ENCODE measurements at places on chromosomes 7 and 10.

DNA sequence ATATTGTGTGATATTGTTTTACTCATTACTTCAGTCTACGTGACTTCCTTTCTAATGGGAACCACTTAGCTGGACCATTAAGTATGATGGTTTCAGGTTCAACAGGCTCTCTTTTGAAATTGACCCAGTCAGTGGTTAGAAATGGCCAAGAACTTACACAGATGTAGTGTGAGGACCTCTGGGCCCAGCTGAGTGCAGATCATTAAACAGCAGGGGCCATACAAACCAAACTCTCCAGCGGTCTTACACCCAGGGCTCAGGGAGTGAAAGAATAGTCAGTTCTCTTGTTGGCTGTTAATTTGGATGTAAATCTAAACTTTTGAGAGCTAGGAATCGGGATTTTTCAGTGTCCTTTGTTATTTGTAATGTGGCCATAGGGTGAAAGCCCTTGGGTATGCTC, 107.3 kb downstream of the CELF2 start:
- DNase-seq = no peak

DNA sequence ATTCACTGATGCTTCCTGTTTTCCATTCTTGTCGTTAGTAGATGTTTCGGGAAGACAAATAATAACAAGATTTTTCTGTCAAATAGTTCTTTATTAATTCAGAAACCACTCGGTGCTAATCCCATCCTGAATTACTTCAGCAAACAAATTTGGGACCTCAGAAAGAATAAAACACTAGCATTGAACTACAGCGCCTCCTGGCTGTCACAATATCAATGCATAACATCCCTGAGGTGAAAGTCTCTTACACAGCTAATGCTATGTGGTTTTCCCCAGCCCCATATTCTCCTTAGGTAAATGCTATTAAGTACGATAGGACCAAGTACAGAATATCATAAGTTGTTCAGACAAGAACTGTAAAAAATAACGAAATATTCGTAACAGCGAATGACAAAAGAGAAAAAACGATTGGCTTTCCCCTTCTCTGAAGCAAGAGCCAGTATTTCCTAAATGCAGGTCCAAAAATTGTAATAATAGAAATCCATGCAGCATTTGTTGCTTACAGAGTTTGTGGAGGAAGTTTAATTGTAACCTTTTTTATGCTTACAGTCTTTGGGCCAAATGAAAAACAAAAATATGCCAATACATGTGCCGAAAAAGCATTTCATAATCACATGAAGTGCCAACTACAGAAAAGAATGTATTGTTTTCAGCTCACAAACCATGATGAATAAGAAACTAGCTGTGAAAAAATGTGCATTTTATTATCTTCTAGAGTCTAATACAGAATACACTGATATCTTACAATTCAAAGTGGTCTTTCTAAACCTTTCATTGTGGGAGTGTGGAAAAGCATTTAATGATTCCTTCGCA, 47.3 kb downstream of the MYPN start:
- DNase-seq = peak; percentile 23

GRCh38 chr7:158473221-158473620, 114.4 kb downstream of the PTPRN2 start:
- DNase-seq = no peak

DNA sequence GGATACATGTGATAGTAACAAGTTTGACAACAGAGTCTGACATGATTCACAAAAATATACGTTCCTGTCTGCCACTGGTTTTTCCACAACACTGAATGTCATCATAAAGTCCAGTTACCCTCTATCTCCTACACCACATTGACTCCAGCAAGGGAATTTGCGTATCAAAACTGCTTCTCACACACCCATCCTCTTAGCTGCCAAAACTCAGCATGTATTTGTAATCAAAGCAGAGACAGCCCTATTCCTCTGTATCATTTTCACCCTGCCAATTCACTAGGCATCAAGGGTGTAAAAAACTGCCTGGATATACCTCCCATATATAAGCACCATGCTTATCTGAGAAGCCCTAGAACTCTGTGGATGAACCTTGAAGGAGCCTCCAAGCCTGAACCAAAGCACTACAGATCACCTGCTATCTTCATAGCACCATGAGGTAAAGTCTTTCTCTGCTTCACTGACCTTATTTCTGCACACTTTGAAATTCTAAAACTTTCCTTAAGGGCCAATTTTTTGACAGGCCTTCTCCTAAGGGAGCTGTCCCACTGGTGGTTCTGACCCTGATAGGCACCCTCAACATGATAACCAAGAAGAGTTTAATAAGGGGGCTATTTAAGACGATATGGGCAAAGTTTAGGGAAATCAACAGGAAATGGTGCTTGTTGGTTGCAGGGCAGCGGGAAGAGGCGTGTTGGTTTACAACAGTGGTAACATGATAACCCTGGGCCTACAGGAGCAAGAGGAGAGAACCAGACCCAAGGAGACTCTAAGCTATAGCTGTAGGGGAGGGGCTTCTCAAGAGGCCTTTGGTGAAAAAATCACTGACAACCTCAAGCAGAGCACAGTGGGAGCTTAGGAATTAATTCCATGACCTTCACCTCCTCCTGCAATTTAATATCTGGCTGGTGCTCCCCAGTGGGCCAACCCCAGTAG, at the start of gene IFIT1B:
IFIT1B (plus strand) TSS at position 352 of the 933 bp plus-strand sequence; CDS start at position 432, 80 bp downstream.
- DNase-seq = no peak

GRCh38 chr7:27160546-27161213, 4.2 kb upstream of the HOXA7 start:
- peak; percentile 81 for DNase-seq

DNA sequence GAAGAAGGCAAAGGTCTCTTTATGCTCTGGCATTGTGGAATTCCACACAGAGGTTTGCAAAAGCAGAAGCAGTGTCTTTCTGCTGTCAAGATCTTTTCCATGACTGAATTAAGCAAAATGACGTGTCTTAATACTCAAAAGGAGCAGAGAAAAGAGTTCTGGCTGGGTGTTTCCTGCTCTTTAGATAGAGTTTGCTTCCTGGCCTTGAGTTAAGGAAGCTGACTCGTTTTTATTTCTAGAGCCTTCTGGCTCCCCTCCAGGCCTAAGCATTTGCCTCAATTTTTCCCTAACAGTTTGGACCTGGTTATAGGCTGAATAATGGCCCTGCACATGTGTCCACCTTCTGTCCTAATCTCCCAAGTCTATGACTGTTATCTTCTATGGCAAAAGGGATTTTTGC, 21.6 kb downstream of the TAS2R41 start:
- DNase-seq = no peak

DNA sequence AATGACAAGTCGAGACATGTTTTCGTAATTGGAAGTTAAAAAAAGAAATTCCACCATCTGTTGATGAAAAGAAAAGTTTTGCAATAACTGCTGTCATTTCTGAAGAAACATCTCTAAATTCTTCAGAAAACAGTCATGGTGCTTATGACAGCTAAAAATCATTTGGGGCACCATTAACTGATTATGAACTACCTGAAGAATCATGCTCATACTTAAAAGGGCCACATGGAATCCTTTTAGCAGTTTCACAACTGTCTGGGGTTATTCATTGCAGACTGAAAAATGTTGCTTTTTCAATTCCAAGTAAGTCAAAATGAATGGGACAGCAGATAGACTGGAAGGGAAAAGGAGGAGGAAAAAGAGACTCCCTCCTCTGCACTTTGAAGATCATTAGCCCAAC, 134.2 kb downstream of the CHN2 start:
- DNase-seq = no peak

DNA sequence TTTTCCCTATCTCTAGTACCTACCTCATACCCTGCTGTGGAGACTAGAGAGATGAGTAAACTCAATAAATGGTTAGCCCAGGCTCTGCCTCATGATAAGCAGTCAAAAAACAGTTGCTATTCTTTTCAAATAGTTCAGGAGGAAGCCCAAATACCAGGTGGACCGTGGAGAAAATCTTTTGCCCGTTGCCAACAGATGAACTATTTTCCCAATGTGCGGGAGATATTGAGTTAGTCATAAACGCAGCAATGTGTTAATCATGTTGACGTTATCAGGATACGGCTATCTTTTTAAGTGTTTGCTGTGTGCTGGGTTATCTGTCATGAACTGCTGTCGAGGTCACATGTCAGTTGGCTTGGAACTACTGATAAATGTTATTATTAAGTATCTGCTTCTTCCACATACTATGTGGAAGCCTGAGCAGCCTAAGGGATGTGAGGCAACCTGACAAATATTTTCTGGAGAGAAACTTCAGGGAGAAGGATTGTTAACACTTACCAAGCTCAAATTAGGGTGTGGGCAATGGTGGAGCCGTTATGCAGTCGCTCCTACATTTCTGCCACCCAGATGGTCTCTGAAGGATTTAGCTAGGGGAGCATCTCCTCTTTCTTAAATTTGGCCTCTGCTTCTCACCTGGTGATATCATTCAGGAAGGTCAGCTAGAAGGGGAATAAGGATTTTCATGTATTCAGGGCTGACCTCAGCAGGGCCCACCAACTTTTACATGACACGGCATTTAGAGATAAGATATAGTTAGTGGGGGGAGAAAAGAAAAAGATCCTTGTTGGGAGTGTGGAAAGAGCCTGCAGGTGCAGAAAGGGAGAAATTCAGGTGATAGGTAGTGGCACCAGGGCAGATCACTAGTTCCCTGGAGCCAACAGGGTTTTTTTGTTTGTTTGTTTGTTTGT, 33.5 kb upstream of the SLC26A3 start:
- DNase-seq = no peak

- DNase-seq = no peak
Measured at GRCh38 chr7:128879939-128880746, 17.5 kb downstream of the ATP6V1F start.

- DNase-seq = no peak
Measured at GRCh38 chr7:77450054-77450453, 33.9 kb upstream of the GSAP start.

DNA sequence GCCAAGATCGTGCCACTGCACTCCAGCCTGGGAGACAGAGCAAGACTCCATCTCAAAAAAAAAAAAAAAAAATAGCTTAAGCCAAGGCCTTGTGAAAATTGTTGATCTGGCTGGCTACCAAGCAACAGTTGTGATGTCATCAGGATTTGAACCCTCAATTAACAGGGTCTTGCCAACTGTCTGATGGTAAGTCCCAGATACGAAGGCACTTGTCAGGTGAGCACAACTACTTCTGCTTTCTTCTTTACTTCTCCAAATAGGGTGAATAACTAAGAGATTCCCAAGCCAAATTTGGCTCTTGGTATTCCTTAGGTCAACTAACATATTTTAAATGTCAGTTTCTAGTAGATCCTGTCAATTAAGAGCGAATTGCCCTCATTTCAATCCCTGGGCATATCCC, 47.4 kb downstream of the ANKRD61 start:
- no peak for DNase-seq

GRCh38 chr7:158374586-158374985, 213.0 kb downstream of the PTPRN2 start:
- DNase-seq = no peak

- no peak for DNase-seq
Measured at GRCh38 chr7:151179287-151179860, 7.7 kb downstream of the ASB10 start.

DNA sequence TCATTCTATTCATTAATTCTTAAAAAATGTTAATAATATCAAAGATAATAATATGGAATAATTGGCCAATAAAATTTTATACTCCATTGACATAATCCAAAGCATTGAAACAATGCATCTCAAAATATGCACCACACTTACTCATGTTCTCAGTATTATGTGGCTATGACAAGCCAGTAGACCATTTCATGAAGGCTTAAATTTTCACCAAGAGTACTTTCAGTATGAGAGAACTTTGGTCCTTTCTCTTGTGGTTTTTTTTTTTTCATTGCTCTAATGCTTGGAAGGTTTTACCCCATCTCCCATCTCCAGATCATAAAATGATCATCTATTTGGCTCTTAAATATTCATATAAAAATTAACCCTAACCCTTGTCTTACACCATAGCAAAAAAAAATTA, 45.5 kb upstream of the TMEM140 start:
- DNase-seq = no peak

DNA sequence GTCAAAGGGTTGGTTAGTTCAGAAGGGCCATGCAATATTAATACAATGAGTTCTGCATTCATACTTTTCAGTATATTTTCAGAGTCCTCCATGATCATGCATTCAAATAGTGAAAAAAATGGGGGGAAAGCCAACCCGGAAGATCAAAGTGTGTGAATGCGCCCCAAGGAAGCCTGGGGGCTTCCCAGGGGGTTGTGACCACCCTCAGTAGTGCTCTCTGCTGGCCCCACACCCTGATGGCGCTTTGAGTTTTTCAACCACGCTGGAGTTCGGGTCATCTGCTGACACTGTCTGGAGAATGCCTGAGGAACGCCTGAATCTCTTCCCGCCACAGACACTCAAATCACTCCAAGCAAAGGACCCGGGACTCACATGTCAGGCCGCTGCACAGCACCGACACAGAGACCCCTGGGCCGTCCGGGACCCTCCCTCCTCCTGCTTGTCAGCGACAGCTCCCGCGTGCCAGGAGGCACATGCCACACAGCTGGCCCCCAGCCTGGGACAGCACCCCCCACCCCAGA, 1.0 kb downstream of the TNS3 start:
- DNase-seq = no peak

GRCh38 chr7:11128498-11128897, 154.8 kb downstream of the PHF14 start:
- no peak for DNase-seq

DNA sequence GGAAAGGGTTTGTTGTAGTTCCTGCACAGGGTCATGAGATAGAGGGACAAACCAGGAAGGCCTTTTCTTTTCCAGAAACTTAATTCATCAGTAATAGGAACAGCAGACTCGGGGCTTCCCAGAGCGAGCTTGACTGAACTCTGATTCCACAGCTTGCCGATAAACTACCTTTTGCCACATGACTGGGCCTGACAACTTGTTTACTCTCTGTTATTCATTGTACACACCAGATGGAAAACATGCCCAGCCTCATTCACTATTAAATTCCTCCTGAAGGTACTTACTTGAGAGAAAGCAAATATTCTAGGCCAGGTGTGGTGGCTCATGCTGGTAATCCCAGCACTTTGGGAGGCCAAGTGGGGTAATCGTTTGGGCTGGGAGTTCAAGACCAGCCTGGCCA, 77.1 kb upstream of the FGFR2 start:
- DNase-seq = no peak

GRCh38 chr7:81459485-81459884, 310.4 kb downstream of the HGF start:
- no peak for DNase-seq

GRCh38 chr10:17703706-17704105, 48.3 kb upstream of the TMEM236 start:
- no peak for DNase-seq

GRCh38 chr10:69051303-69051702, 36.6 kb upstream of the SRGN start:
- no peak for DNase-seq

DNA sequence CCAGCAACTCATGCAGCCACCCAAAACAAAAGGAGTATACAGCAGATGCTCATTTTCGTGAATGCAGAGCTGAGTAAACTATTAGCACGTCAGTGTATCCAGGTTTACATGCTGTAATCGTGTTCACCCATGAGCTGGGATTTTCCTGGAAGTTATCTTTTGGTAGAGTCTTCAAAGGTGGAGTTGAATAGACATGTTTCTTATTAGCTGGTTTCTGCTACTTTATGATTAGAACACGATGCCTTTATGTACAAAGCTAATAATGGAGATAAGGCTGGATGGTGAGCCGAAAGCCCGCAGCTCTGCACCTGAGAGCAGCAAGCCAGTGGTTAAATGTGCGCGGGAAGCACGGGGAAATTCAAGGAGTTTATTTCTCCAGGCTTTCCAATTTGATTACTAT, 123.8 kb downstream of the ADARB2 start:
- no peak for DNase-seq

- DNase-seq = no peak
Measured at GRCh38 chr10:117074621-117075020, 63.4 kb downstream of the VAX1 start.

GRCh38 chr7:36115448-36116321, 37.4 kb upstream of the EEPD1 start:
- DNase-seq = peak; percentile 15

GRCh38 chr7:70789481-70790214, 342.3 kb upstream of the GALNT17 start:
- DNase-seq = no peak

Measured in activated CD8-positive, alpha-beta memory T cell treated with anti-CD3 and anti-CD28 coated beads for 1 hour (primary cell).